Lower leg skin (tissue), 4 donors: ENCODE measurements at places on chromosomes 11 and 22. TPM values are rescaled to one million over a fixed set of nuclear protein-coding genes. Genes with fewer than 3 reads are reported as not detected.

- DNase-seq = no peak
Observed at GRCh38 chr11:69485337-69486041, 4.0 kb downstream of the LINC01488 start.

GRCh38 chr11:70225681-70226177, 22.6 kb downstream of the FADD start:
- DNase-seq = no peak

DNA sequence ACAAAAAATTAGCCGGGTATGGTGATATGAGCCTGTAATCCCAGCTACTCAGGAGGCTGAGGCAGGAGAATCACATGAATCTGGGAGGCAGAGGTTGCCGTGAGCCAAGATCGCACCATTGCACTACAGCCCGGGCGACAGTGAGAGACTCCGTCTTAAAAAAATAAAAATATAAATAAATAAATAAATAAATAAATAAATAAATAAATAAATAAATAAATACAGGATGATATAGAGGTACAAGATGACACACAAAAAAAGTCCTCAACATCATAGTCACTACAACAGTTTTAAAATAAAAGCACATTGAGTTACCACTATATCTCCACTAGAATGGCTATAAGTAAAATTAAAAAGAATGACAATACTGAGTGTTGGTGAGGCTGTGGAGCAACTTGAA, 97.8 kb downstream of the ALX4 start:
- DNase-seq = no peak

DNA sequence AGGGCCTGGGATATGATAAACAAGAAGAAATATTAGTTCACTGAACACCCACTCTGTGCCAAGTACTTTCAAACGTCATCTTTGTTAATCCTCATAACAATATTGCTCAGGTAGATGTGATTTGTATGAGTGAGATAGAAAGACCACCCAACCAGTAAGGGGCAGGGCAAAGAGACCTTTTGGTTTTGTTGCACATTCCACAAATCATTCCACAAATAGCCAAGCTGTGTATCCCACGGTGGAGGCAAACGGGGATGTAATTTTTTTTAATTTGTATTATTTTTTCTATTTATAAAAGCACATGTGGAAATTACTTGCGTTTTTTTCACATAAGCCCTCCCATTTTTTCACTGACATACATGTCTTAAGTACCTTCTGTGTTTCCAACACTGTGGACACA, 29.0 kb downstream of the LAYN start:
- DNase-seq = no peak

- DNase-seq = no peak
Observed at GRCh38 chr11:122723576-122723975, 68.1 kb downstream of the UBASH3B start.

DNA sequence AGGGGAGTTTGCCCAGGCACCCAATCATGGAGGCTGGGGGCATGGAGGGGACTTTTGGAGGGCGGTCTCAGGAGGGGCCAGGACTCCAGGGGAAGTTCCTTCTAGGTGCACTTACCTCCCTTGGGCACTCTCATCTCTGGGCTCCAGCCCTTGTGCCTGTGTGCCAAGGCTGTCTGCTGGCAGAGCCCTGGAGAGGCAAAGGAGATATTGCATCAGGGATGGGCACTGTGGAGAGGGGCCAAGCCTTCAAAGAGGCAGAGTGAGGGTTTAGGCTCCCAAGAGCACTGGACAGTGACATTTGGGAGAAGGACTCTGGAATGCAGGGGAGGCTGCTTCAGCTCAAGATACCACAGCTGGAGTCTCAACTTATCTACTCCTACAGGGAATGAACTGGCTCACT, 32.2 kb upstream of the TFIP11 start:
- no peak for DNase-seq

DNA sequence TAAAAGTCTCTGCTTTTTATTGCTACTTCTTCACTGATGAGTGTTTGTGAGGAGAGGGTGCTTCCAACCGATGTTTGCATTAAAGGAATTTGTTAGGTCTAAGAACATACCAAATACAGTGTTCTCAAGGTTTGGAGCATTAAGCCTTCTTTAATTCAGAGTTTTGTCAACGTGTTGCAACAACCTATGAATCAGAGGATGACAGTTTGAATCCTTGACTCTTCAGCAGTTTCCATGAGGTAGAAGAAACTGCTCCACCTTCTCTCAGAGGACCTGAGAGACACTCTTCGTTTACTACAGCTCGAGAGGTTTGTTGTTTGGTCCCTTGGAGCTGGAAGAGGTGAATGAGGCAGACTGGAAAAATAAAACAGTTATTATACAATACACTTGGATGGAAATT, 55.7 kb downstream of the NCAM1 start:
- no peak for DNase-seq

GRCh38 chr22:42288791-42289190, 18.3 kb upstream of the TCF20 start:
- DNase-seq = no peak

MICALL1 gene
- total RNA-seq = 141 TPM

POLR2L gene
- total RNA-seq = 48.5 TPM

ADORA2A gene
- total RNA-seq = 0.39 TPM

APOBEC3G gene
- 1.8 TPM for total RNA-seq

LGALS1 gene
- 305 TPM for total RNA-seq
